ENCODE measurements at places on chromosomes 5 and 9.

- peak; percentile 40 for DNase-seq
Measured at GRCh38 chr9:135701959-135702721, at the start of gene KCNT1. Gene KCNT1, plus strand, starts transcription at chr9:135702185. Its CDS starts 74 bp downstream, at chr9:135702259.

- DNase-seq, result no peak
Measured at GRCh38 chr9:35872505-35872904, 2.3 kb upstream of the OR13J1 start.

- DNase-seq, result no peak
Measured at GRCh38 chr5:13976867-13977830, 32.7 kb upstream of the DNAH5 start.

DNA sequence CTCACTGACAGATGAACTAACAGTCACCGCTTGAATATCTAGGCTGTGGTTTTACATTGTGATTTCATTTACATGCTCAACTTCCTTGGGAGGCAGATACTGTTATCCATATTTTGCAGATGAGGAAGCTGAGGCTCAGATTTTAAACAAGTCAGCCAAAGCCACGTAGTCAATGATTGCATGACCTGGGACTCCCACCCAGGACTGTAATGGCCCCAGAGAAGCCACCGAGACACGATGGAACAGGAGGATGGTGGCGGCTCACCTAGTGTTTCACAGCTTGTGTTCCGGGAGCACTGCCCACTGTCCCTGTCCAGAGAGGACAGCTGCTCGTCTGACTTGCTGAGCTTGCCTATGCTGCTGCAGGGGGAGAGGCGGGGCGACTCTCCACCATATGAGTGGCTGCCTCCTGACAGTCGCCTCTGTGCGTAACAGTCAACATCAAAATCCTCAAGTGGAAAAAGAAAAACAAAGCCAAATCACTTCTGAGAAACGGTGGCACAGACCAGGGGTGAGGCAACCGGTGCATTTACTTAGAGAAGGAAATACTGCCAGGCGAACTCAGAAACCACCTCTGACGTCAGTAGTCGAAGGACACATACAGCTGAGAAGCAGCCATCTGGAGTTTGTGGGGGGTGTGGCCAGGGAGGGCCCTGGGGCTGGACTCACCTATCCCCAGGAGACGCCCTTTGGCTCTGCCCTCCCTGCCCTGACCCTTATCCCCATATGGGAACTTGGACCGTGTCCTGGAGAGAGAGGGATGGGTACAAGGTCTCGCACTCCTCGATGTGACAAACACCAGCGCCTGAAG lies 82.5 kb downstream of the PRRT1B start:
- DNase-seq, result peak; percentile 85

- DNase-seq, result no peak
Measured at GRCh38 chr5:107314330-107314729, 356.4 kb downstream of the EFNA5 start.

GRCh38 chr9:136789523-136789937 lies 1.6 kb upstream of the TMEM141 start:
- no peak for DNase-seq

- DNase-seq, result no peak
Measured at GRCh38 chr5:133565993-133566392, 46.3 kb downstream of the FSTL4 start.

- DNase-seq, result no peak
Measured at GRCh38 chr5:6461793-6462650, 13.4 kb downstream of the UBE2QL1 start.

GRCh38 chr9:14748373-14748772 lies 25.8 kb upstream of the CER1 start:
- no peak for DNase-seq
